Astrocyte (in vitro differentiated cells and primary cell): ENCODE measurements at places on chromosomes 11 and 22. TPM values are rescaled to one million over a fixed set of nuclear protein-coding genes. Genes with fewer than 3 reads are reported as not detected.

Gene NEU3
- 8.6 and 9.7 TPM in 2 replicates for total RNA-seq

DNA sequence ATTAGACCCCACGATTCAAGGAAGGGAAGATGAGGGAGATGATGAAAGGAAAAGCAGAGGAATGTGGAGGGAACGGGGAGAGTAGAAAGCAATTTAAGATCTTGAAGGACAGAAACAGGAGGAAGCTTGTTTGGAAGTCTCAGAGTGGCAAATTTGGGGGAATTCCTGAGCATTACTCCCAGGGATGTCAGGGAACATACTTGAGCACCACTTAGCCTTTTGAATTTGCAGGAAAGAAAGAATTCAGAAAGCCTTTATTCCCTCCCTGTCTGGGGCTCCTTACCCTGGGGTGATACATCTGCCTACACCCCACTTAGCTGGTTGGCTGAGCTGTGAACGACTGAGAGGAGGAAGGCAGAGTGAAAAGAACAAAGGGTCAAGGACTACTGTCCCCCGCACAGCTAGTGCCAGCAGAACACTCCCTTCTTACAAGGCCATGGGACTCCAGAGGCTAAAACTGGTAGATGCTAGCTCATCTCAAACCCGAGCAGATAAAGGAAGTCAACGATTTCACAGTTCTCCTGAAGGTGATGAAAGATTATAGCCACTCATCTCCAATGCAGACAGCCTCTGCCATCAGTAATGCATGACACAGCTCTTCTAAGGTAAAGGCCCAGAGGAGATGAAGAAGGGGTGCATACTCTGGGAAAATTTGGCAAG lies 84.0 kb upstream of the AKIP1 start:
- no peak for DNase-seq
- H3K27ac ChIP-seq, result peak overlapping the region; percentile 68
- peaks cover 28% of the 10 kb centered on the region for H3K4me1 ChIP-seq

Gene ZNF214
- total RNA-seq, result 0.93 and 0.94 TPM in 2 replicates

- H3K36me3 ChIP-seq, result no peaks in the 10 kb centered on the region
- no peak for DNase-seq
- H3K27ac ChIP-seq, result no peak overlapping the region
- peaks cover 13% of the 10 kb centered on the region for H3K4me1 ChIP-seq
These were observed 4.2 kb downstream of the CLDN5 start for GRCh38 chr22:19520007-19520406.

- H3K27ac ChIP-seq, result peak overlapping the region; percentile 59
- peaks cover 17% of the 10 kb centered on the region for H3K36me3 ChIP-seq
- peak overlapping the region; percentile 85 for H3K4me3 ChIP-seq
- peaks cover 8% of the 10 kb centered on the region for H3K4me1 ChIP-seq
- no peaks in the 10 kb centered on the region for H3K27me3 ChIP-seq
These were observed 885 bp downstream of the TRMU start for GRCh38 chr22:46336119-46337078.

Gene GDPD4
- total RNA-seq, result not detected in 2 replicates

Gene SMCO4
- total RNA-seq, result 29.3 and 36.6 TPM in 2 replicates

- H3K36me3 ChIP-seq, result no peaks in the 10 kb centered on the region
- H3K27me3 ChIP-seq, result no peaks in the 10 kb centered on the region
- peak overlapping the region; percentile 92 for H3K27ac ChIP-seq
- peak overlapping the region; percentile 31 for H3K4me3 ChIP-seq
- peaks cover 52% of the 10 kb centered on the region for H3K4me1 ChIP-seq
These were observed 36.0 kb downstream of the IRAG1 start for GRCh38 chr11:10657308-10658271.

DNA sequence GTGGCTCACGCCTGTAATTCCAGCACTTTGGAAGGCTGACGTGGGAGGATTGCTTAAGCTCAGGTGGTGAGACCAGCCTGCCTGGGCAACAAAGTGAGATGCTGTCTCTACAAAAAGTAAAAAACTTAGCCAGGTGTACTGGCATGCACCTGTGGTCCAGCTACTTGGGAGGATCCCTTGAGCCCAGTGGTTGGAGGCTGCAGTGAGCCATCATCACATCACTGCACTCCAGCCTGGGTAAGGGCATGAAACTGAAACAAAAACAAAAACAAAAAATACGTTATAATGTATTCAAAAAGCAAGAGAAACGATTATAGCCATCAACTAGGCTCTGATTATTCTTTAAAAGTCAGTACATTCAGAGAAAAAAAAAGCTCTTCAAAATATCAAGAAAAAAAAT lies 62.5 kb downstream of the TCF20 start:
- peaks cover 13% of the 10 kb centered on the region for H3K36me3 ChIP-seq
- no peak for DNase-seq
- no peak overlapping the region for H3K27ac ChIP-seq
- no peaks in the 10 kb centered on the region for H3K27me3 ChIP-seq
